ENCODE measurements at places on chromosomes 4 and X.
A peak's percentile ranks its signal among the peaks of the same experiment; 100 is the strongest.

GRCh38 chr4:184030764-184031163 lies 125.7 kb downstream of the STOX2 start:
- DNase-seq = no peak

DNA sequence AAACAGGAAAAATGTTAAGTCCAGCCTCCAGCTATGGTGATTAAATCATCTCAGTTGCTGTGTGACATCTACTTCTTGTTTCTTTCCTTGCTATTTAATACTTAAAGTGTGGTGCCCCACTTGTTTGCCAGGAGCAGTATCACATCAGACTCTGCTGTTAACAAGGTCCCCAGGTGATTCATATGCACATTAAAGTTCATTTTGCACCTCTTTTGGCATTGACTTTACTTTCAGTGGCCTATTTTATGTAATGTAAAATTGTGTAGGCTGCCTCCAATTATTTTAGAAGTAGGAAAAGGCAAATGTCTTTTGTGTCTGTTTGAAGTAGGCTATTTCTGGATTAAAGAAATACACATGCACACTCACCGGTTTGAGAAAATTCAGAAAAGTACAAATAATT lies 47.5 kb downstream of the CPE start:
- no peak for DNase-seq

- DNase-seq = no peak
These were observed 10.0 kb upstream of the CHIC2 start for GRCh38 chr4:54074381-54074780.

DNA sequence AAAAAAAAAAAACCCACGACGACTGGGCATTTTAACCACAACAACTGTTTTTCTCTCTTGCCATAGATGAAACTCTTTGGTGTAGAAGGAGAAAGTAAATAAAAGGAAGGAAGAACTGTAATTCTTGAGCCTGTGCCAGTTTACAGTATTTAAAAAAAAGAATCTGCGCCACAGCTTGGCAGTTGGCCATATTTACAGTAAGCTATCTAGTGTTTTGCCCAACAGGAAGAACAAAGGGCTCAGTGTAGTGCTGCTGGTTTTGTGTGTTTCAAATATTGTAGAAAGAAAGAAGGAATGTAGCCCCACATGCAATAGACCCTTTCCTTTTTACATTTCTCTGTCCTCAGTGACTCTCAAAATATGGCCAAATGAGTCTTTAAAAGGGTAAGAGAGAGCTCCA lies 66.1 kb downstream of the NR3C2 start:
- peak; percentile 34 for DNase-seq

DNA sequence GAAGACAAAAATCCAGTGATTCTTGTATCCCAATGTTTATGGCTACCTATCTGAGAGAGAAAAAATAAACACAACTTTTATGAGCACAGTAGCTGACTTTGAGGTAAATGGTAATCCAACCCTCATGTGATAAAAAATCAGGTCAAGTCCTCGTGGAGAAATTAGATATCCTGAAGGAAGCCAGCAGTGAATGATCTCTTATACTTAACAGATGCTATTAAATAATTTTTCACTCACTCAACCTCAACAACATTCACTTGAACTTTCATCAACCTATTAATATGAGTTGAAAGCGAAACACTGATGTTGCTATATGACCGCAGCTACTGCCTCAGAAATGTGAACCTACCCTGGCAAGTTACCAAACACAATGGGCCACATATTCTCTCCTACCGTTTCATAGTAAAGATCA lies 105.4 kb downstream of the GPC3 start:
- no peak for DNase-seq

- DNase-seq = no peak
These were observed 4.7 kb downstream of the HAND2 start for GRCh38 chr4:173525118-173526011.

DNA sequence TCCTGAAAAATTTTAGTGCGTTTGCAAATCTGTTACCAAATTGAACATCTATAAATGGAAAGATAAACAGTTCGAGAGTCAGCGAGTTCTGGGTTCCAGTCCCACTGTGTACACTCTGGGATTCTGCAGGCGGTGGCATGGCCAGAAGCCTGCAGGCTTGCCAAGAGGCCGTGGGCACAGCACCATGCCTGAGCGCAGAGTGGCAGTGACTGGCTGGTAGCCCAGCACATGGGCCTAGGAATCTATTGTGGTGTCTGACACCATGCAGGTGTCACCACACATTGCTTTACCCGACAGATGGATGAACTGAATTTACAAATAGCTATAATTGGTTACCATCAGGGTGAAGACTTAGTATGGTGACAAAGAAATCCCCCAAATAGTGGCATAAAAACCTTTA lies 71.7 kb upstream of the TLR3 start:
- no peak for DNase-seq

- DNase-seq = no peak
These were observed 35.6 kb downstream of the GPR143 start for GRCh38 chrX:9730078-9730477.
